ENCODE measurements at places on chromosomes 6 and 20.
A peak's percentile ranks its signal among the peaks of the same experiment; 100 is the strongest.

GRCh38 chr6:165969184-165969583, 198.5 kb downstream of the TBXT start:
- no peak for DNase-seq

GRCh38 chr20:3674995-3675900, 6.6 kb downstream of the ADAM33 start:
- no peak for DNase-seq

DNA sequence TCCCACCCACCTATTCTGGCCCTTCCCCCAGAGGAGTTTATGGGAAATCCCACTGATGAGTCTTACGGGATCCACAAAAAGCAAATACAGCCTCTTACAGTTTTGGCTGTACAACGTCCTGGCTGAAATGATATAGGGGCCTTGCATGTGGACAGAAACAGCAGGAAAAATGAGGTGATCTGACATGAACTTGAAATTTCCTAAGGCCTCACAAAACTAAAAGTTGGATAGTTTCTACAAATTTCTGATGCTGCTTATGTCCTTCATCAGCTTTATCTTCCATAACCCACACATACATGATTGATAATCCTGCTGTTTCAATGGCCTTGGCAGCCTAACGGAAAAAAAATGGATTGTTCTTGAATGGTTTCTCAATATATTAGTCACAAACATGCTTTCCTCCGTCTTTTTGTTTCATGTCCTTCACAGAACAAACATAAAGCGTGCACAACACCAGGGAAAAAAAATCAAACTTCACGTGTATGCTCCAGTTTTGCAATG, 118.8 kb downstream of the BMP5 start:
- no peak for DNase-seq

- no peak for DNase-seq
These were observed 358.5 kb downstream of the PRKN start for GRCh38 chr6:162369091-162369490.

DNA sequence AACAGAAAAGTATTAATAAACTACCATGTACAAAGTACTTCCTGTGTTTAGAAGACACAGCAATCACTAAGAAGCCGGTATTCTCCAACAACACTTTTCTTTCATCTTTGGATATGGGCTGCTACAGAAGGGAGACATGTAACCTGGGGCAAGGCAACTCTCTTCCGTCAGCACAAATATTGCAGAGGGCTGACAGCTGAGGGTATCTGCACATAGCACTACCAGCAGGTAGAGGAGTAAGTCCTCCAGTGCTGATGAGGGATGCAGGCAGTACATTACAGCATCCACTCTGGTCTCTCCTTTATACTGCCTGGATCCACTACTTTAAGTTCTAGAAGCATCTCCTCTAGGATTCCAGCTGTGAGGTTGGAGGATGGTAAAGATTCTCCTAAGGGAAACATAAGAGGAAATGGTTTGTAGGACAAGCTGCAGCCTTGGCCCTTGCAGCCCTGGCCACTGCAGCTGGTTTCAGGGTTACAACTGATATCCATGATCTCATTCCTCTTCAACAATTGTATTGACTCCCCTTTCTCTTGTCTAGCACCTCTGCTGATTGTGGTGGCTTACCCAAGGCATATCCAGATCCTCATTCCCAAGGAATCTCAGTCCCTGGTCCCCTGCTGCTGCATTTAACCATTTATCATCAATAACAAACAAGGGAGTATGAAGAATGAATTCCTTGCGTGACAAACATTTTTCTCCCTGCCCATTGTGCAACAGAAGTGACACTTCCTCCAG, 110.7 kb upstream of the ADGRF1 start:
- DNase-seq: no peak

- no peak for DNase-seq
These were observed 47.4 kb downstream of the LAMA2 start for GRCh38 chr6:128930321-128930720.

DNA sequence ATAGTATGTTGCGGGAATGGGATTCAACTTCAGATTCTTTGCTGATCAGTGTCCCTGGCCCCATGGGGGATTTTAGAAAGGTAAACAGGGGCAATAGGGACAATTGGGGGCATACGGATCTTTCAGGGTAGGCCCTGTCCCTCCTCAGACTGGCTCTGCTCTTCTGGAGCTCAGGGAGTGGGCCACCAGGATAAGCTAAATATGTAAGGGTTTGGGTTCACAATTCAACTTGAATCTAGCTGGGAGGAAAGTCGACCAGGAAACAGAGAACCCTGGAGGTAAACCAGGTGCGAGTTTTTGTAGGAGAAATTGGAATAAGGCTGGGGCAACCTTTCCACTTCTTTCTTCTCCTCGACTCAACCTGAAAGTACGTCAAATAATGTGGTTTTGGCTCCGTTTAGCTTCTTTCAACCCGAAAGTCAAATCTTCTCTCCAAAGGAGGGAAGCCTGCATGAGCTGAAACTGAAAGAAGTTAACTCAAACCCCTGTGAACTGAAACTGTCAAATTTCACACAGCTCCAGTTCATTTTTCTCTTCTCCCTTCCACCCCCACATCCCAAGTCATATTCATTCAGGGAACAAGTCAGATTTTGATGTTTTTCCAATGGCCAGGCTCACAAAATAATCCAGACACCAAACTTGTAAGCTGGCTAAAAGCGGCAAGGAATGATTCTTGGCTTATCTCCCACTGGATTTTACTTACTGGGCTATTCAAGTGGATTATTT, 278.2 kb downstream of the CLIC5 start:
- no peak for DNase-seq

DNA sequence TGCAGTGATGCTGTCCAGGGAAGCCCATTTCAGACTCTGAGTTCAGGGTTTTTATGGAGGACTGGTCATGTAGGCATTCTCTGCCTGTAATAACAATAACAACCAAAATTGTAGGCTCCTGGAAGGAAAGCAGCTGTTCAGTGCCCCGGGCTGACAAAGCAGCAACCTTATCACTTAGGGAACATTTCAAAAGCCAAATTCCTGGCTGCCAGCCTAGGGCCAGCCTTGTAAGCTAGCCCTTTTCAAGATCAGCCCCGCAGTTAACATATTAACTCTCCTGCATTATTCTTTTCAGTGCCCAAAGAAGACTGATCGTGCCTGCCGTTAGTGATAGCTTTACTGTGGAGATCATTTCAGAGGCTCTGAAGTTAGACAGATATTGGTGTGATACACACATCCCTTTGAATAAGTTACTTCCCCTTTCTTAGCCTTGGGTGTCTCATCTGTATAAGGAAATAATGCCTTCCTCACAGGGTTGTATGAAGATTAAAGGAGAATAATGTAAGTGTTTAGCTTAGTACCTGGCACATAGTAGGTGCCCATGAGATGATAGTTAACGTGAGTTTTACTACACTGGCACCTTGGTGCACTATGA, 44.1 kb downstream of the CTNNBL1 start:
- no peak for DNase-seq

- no peak for DNase-seq
These were observed 115.9 kb downstream of the LY86 start for GRCh38 chr6:6704103-6705060.

- no peak for DNase-seq
These were observed 242.5 kb downstream of the ADGRG6 start for GRCh38 chr6:142544199-142544838.

- DNase-seq: peak; percentile 87
These were observed 24.6 kb upstream of the GTSF1L start for GRCh38 chr20:43751167-43752050.

DNA sequence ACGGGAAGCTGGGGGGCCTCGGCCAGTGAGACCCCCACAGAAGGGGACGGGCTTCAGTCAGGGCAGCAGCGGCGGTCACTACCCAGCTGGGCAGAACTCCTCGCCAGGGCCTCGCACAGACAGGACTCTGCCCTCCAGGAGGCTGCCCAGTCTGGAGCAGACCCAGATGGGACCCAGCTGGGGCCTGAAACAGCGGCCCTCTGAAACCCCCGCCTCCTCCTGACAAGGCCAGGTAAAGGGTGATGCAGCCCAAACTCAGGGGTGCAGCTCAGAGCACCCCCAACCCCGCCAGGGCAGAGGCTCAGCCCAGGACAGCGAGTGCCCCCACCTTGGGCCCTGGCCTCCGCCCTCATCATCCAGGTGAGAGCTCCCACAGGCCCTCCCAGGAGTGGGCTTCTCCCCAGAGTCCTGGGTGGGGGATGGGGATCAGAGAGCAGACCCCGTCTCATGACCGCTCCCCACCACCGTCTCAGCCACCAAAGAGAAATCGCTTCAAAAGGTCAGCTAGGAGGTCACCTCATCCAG, 2.2 kb downstream of the EEF1A2 start:
- DNase-seq: no peak

DNA sequence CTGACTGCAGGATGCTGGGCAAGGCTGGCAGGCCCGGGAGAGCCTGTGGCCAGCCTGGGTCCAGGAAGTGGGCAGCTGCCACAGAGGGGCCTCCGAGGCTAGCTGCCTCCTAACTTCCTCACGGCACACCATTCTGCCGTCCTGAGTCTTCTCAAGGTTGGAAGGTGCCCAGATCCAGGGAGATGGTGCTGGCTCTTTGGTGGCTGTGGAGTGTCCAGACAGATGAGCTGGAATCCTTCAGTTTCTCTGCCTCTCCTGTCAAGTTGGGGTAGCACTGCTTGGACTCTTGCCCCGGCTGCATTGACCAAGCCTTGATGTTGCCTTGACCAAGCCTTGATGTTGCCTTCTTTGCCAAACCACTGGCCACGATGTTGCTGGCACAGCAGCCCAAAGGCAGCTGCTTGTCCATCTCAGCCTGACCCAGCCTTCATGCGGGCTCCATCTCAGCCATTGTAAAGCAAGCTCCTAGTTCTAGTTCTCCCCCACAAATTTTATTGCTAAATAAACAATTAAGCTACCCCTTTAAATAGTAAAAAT, 75.1 kb upstream of the AFDN start:
- DNase-seq: no peak

All from natural killer cell treated with Interleukin-12 subunit alpha and Interleukin-12 subunit beta and Interleukin-15 and Interleukin-18, amount 100 ng/mL, for 72 hours (primary cell).